ENCODE measurements at places on chromosomes 16 and 17. TPM values are rescaled to one million over a fixed set of nuclear protein-coding genes. Genes with fewer than 3 reads are reported as not detected.

DNA sequence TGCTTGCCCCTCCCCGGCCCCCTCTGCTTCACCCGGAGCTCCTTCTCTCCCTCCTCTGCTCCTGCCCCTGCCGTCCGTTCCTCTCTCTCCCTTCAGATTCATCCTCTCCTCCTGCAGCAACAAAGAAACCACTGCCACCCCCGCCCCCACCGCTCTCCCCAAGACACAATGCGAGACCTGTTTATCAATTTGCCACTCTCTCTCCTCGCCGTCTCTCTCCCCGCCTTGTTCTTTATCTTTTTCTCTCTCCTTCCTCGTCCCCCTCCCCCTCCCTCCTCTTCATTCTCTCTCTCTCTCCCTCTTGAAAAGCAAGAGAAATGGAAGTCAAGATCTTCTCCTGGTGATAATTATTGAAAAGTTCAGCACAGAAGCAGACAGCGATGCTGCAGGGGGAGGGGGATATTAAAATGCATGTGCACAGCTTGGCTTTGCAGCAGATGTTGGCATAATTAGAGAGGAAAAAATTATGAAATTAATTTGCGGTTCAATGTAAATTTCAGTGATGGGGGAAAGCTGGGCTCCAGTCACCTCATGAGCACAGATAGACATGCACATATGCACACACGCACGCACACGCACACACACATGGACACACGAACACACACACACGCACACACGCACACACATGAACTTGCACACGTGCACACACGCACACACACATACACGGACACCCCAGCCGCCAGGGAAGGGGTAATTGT lies 58.1 kb upstream of the CBFA2T3 start:
- DNase-seq, result peak; percentile 16

- no peak for DNase-seq
Observed at GRCh38 chr16:2366660-2367309, 26.3 kb upstream of the ABCA3 start.

GRCh38 chr17:48004983-48005382 lies 32.6 kb downstream of the COPZ2 start:
- no peak for DNase-seq

KRT39 gene
- not detected for total RNA-seq

SOX8 gene
- 2.3 TPM for total RNA-seq
